Activated CD4-positive, alpha-beta memory T cell treated with anti-CD3 and anti-CD28 coated beads for 36 hours (primary cell): ENCODE measurements at places on chromosomes 7 and 10. TPM values are rescaled to one million over a fixed set of nuclear protein-coding genes. Genes with fewer than 3 reads are reported as not detected.

- DNase-seq, result no peak
Measured at GRCh38 chr7:67659091-67659490, 662.5 kb downstream of the TYW1 start.

- DNase-seq, result no peak
Measured at GRCh38 chr7:46654546-46655443, 733.7 kb upstream of the IGFBP3 start.

The ANKRD22 gene
- 0.12 TPM for total RNA-seq

- no peak for DNase-seq
Measured at GRCh38 chr10:60978287-60979115, 34.5 kb upstream of the RHOBTB1 start.

DNA sequence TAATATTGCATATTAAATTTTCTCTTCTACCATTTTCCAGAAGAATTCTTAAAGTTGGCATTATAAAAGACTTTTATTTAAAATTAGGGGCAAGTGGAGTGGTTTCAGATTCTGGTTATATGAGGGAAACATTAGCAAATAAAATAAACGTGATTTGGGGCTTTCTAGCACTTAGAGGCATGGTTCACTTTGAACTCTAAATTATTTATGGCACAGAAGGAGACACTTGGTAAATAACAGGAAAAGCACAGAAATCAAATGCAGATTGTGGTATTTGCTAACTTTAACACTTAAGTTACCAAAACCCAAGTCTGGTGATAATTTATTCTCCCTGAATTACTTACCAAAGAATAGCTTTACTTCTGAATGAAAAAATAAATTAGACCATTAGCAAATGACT, 134.5 kb upstream of the ETV1 start:
- no peak for DNase-seq

The TCAF2 gene
- 32.7 TPM for total RNA-seq

The GIMAP4 gene
- total RNA-seq, result 128 TPM
